ENCODE measurements at places on chromosomes 6 and 20.

DNA sequence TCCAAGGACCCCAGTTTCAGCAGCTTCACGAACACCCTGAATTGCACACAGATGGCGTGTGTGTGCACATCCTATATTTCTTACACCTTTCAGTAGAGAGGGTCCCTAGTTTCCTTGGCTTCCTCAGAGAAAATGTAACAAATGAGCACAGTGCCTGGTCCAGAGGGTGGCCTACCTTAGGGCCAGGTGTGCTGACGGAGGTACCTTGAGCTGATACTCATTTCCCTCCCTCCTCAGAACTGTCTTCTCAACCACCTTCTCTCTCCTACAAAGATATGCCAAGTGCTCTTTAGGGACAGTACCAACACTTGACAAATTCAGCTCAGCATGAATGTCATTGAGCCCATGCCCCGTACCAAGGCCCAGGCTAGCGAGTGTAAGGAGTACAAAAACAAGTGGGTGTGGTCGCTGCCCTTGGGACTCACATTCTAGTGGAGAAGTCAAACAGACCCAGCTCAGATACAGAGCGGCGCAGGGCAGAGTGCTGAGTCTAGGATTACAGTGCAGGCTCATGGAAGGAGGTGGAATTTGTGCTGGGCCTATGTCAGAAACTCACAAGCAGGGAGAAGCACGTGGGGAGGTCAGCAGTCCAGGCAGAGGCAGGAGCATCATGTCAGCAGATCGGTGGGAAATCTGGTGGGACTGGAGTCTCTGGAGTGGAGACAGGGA lies 9.6 kb upstream of the BPHL start:
- no peak for DNase-seq

- DNase-seq, result no peak
These were observed 40.3 kb upstream of the TBX18 start for GRCh38 chr6:84804720-84805119.

- peak; percentile 25 for DNase-seq
These were observed 57.0 kb downstream of the FRK start for GRCh38 chr6:116003668-116004067.

DNA sequence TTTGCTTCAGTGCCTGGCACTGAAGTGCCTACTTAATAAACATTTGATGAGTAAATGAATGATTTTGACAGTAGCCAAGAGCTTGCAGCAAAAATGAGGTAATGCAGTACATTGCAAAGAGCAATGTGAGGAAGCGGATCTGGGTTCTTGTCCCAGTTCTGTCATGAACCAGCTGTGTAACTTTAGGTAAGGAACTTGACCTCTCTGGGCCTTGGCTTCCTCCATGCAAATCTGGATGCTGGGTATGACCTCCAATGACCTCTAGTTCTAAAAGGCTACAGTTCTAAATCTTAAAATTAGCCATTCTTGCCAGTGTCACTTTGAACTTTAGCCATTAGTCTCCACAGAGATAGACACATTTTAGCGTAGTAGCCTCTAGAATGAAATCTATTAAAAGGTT lies 3.6 kb upstream of the SAMD5 start:
- no peak for DNase-seq
